ENCODE measurements at places on chromosomes 1 and 21.

- no peak for DNase-seq
Observed at GRCh38 chr1:12475530-12475934, 142.5 kb downstream of the DHRS3 start.

- no peak for DNase-seq
Observed at GRCh38 chr1:25641931-25642573, 25.5 kb downstream of the MAN1C1 start.

DNA sequence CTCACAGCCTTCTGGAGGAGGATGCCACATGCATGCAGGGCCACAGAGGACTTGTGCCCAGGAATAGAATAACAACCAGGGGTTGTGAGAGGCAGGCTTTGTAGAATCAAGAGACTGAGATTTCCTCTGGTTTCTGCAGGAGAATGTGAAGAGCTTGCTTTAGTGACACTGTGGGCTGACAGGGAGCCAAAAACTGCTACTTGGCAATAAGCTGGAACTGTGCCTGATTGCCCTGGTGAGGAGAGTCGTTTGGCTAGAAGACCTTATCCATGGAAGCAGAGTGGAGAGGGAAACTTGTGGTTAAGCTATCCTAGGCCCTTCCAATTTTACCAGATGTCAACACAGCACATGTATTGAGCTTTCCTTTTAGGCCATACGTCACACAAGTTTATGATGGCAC lies 902.1 kb downstream of the MRPL39 start:
- no peak for DNase-seq

DNA sequence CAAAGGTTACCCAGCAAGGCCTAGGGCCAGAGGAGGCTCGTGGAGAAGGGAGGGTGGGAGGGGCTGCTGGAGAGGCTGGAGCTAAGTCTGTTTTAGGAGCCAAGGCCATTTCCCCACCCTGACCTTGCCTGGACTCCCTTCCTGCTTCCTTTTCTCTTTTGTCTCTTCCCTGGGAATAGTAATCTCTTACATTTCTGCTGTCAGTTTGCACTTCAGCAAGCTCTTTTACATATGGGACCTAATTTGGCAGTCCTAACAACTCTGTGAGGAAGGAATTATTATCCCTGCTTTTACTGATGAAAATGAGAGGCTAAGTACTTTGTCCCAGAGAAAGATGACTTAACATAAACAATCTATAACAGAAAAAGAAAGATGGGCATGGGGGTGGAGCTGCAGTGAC lies 13.8 kb downstream of the OPTC start:
- no peak for DNase-seq

- no peak for DNase-seq
Observed at GRCh38 chr1:5391725-5392124, 600.5 kb downstream of the NPHP4 start.

DNA sequence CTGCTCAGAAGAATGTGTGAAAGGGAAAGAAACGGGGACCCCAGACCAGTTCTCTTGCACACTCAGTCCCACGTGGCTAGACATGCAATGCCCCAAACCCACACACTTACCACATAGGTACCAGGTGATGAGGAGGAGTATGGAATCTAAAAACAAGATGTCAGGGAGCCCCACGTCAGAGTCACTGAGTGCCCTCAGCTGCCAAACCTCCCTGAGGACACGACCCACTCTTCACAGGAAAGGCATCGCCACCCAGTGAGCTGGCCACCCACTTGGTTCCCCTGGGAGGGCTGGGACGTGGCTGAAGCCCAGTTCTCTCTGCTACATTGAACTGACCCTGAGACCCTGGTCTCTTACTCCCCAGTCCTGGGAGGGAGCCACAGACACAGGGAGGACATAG lies 41.4 kb downstream of the MRPL37 start:
- DNase-seq: no peak

GRCh38 chr1:181206513-181206912 lies 118.0 kb downstream of the IER5 start:
- DNase-seq: no peak

- DNase-seq: no peak
Observed at GRCh38 chr21:25863031-25863430, 128.3 kb downstream of the GABPA start.

DNA sequence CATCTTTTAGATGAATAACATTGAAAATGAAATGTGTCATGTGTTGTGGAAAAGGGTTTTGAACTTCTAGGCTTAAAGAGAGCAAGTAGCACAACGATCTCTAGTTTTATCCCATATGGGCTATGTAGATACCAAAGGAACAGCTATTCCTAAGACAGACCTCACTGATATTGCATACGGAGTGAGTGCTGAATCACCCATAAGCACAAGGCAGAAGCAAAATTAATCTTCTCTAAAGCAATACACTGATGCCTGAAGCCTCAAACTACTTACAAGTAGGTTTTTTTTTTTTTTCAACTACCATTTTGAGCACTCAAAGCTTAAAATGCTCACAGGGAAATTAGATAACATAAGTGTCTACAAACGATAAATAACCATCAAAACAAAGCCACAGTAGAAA lies 5.0 kb upstream of the KMO start:
- DNase-seq: no peak

- DNase-seq: no peak
Observed at GRCh38 chr1:11207898-11208611, 18.9 kb downstream of the ANGPTL7 start.

DNA sequence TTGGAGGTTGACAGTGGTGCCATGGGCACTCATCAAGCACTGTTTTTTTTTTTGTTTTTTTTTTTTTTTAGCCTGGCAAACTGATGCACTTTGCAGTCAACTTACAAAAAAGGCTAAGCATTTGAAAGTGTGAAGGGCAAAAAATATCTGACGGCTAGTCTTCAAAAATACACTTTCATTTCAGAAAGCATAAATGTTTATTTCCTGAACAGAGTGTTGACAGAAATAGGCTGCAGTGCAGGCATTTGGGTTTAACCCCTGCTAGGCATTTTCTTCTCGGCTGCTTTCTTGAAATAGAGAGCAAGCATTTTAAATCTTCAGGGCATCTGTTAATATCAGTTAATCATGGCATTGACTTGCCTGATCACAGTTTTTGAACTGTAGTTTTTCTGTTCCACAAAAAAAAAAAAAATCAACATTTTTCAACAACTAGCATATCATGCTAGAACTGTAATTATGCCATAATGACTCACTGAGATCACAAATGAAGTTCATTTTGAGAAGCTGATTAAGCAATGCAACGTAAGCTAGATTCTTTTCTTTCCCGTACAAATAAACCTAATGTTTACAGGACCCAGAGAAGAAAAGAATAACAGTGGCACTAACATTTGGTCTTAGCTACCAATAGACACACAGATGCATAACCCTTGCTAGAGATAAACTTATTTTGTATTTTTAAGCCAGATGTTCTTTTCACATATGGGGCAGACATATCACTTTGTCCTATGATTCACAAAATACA lies 100.4 kb upstream of the USH2A start:
- no peak for DNase-seq

DNA sequence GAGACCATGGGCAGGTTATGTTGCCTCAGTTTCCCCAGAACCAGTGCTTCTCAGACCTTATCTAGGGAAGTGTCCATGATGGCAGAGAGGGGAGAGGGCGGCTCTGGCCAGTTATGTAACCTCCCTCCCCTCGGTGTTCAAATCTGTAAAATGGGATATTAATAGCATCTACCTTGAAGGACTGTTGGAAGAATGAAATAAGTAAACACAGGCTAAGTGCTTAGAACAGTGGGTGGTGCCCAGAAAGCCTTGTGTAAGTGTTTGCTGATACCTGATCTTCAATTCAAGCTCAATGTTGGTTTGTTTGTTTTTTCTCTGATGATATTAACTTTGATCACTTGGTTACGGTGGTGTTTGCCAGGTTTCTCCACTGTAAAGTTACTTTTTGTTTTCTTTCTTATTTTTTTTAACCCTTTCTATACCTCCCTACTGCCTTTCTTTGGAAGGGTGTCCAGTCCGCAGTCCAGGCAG lies 34.9 kb downstream of the EPHA2 start:
- DNase-seq: no peak

DNA sequence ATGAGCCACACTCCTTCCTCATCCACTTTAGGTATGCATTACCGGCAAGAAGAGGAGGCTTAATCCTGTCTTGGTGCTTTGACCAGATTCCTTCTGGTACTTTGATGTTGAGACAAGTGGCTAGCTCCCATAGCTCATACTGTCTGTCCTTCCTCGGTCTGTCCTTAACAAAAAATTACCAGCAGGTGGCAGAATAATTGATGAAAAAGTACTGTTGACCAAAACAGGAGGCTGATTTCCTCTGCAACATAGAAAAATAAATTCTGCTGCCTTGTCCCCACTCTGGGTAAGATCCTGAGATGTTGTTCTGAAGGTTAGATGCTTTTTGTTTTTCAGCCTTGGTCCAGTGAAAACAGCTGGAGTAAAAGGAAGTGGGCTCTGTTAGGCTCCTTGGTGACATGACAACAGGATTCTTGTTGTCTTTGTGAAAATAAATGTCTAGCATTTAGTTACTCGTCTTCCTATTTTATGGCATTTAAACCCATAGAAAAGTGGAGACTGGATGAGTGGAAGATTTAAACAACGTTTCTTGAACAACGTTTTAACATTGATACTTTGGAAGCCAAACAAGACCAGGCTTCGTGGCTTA lies 11.2 kb upstream of the HJV start:
- DNase-seq: no peak

DNA sequence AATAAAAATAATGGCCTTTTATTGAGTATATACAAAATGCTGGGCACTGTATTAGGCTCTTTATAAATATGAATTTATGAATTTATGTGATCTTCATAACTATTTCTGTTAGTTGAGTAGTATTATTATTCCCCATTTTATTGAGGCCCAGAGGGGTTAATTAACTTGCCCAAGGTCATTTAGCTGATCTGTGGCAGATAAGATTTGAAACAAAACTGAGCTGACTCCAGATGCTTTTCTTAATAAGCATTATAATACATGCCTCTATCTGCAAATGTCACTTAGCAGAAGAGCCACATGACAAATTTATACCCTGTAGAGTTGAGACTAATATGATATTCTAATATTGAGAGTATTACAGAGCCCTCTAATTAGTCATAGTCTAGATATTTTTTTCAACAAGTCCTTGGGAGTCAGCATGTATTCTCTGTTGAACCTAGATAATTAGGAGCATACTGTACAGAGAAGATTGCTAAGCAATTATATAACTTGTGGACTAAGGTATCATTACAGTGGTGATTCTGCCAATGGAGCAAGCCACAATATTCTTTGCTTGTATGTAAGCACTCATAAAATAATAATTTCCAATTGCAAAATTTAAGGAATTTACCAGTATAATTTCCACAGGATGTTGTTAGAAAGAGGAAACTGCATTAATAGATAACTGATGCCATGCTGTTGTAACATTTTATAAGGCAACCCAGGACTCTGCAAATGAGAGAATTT lies 112.0 kb downstream of the LRRC40 start:
- DNase-seq: no peak

DNA sequence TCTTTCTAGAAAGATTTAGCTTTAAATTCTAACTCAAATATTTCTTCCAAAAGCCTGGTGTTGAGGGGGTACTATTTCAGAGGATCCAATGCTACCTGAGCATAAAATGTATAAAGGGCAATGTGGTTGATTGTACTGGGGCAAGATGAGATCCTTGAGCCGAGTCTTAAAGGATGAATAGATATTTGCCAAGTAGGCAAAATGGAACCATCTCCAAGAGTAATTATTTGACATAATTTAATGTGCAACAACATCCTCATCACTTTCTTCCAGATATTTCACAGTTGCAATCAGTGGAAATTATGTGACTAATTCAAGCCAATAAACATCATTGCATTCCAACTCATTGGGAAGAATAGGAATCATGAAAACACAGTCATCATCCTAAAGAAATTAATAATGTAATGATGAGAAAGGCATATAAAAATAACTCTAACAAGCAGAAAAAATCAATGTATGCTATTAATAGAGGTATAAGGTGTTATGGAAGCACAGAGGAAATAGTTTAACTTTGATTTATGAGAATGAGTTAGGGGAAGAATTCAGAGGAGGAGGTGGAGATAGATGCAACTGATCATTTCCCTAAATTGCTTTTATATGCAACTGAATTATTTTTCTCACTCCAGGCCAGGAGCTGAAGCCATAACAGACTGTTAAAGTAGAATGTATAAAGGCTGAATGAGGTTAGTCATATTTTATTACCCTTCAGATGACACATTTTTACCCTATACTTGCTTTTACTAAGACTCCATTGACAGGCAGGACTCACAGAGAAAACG lies 30.0 kb upstream of the RGS4 start:
- no peak for DNase-seq

DNA sequence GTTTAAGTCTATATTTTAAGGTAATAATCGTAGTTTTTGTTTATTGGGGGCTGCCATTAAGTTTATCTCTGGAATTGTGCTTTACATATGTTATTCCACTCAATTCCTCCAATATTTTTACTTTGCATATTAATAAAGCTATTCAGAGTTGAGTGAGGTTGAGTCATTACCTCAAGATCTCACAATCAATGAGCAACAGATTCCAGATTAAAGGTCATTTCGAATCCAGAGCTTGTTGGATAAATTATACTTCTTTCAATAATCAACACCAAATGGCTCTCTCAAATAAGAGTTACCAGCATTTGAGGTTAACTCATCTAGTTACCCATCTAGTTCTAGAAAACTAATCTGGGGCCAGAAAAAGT lies 16.7 kb downstream of the RGS4 start:
- no peak for DNase-seq

DNA sequence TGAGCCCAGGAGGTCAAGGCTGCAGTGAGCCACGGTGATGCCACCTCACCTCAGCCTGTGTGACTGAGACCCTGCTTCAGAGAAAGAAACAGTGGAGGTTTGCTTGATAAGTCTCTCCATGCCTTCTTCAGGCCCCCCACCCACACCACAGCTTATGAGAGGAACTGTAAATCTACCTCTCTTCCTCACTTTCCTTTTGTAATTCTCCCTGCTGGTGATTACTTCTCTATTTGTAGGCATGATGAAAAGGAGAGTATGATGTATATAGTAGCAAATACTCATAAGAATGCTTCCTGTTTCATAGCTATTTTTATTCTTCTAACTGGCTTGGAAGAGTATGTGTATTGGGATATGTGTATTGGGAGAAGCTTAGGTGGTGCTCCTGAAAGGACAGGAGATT lies 186.3 kb downstream of the VPS13D start:
- DNase-seq: no peak

DNA sequence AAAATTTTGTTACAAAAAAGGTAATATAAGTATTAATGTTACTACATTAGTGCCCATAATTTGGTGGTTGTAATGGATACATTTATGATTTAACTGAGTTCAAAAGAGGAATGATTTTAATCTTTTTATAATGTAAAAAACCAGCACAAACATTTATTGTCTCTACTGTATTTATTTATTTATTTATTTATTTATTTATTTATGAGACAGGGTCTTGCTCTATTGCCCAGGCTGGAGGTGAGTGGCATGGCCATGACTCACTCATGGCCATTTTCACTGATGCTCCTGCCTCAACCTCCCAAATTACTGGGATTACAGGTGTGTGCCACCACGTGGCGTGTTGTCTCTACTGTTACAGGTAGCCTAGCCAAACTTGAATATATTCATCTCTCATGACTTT lies 21.9 kb downstream of the SPEN start:
- no peak for DNase-seq

GRCh38 chr21:30194701-30195299 lies 21.1 kb downstream of the CLDN8 start:
- no peak for DNase-seq
